Stimulated activated CD8-positive, alpha-beta memory T cell treated with anti-CD3 and anti-CD28 coated beads, Interleukin-7, amount 100 ng/mL, for 1 hour (primary cell): ENCODE measurements at places on chromosomes 1 and 21.

GRCh38 chr1:16392740-16393569, 25.9 kb downstream of the SZRD1 start:
- no peak for DNase-seq

GRCh38 chr1:199272628-199273086, 633.8 kb downstream of the PTPRC start:
- DNase-seq = no peak

DNA sequence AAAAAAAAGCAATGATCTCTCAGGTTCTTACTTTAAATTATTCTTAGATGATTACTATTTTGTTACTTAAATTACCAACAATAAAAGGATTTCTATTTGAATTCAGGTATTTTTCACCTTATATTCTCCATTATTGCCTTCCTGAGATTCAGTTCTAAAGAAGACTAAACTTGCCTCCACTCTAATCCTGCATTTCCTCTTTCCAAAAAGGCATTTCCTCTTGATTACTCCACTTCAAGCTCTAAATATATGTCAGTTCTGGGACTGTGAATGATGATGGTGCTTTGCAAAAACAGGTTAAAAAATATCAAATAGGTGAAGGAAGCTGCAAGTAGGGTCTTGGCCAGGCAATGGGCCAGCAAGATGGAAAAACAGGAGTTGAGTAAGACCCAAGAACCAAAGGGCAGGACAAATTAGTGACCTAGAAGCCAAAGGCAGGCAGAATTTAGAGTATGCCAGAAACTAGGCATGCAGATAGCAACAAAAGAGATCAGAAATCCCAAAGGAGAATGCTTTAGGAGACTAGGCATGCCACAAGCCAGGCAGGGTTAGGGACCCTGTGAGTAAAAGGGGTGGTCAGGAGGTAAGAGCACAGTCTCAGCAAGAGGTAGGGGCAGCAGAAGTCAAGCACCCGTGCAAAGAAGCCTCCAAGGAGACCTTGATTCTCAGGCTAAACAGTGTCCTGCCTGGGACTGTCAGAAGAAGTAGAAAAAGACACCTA, 11.3 kb upstream of the DIPK1A start:
- no peak for DNase-seq

- no peak for DNase-seq
Observed at GRCh38 chr1:76336931-76337371, 262.4 kb downstream of the ST6GALNAC3 start.

DNA sequence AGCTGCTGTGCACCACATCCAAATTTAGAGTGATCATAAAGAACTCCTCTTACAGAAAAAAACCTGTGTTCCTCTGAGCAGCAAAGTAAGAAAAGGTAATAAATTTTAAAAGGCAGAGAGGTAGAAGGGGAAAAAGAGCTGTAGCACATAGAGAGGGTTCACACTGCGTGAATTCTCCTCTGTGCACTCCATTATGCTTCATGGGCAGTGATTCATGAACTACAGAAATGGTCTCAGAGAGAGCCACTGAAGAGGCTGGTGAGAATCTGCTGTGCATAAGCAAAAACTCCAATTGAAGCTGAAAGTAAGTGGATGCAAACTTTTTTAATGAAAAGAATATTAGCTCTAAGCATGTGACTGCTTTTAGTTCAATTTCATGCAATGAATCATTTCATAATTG, 65.0 kb downstream of the CRB1 start:
- no peak for DNase-seq

DNA sequence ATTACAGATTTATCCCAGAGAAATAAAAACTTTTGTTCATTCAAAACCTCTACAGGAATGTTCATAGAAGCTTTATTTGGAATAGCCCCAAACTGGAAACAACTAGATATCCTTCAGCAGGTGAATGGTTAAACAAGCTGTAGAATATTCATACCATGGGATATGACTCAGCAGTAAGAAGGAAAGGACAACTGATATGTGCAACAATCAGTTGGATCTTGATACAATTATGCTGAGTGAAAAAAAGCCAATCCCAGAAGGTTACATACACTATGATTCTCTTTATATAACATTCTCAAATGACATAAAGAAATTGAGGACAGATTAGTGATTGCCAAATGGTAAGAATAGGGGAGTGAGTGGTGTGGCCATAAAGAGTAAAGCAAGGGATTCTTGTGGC, 376.7 kb downstream of the S1PR1 start:
- no peak for DNase-seq

DNA sequence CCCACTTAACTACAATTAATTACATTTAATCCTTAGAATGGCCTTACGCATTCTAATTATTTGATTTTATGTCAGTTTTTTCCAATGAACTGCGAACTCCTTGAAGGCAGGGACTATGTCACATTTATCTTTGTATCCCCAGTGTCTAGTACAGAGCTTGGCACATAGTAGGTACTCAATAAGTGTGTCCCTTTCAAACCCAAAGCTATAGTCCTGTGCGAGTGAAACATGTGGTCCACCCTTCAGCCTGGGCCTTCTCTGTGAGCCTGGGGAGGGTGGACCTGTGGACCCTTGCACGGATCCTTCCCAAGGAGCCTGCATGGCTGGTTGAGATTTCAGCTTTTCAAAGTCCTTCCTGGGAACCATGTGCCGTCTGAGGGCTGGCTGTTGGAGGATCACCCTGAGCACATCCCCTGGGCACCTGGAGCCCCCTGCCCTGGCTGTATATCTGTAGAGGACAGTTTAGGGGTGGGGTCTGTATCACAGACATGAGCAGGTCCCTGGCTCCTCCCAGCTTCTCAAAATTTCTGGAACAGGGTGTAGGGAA, 103.1 kb downstream of the IER5 start:
- no peak for DNase-seq

GRCh38 chr1:118144684-118145083, 40.3 kb downstream of the SPAG17 start:
- DNase-seq = no peak

DNA sequence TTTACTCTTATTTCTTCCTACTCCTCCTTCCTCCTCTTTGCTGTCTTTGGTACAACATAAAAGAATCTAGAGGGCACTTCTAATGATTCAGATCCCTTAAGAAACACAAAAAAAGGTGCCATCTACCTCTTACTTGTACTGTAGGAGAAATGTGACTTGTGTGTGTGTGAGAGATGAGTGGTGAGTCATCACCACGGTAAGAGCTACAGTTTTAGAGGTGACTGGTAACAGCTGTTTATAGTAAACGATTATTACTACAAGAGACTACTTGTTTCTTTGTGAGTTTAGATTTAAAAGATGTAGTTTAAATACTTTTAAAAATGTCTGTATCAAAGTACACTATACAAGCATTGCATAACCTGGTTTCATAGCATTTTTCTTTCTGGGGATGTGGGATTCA, 40.4 kb downstream of the SLC35D1 start:
- DNase-seq = no peak

DNA sequence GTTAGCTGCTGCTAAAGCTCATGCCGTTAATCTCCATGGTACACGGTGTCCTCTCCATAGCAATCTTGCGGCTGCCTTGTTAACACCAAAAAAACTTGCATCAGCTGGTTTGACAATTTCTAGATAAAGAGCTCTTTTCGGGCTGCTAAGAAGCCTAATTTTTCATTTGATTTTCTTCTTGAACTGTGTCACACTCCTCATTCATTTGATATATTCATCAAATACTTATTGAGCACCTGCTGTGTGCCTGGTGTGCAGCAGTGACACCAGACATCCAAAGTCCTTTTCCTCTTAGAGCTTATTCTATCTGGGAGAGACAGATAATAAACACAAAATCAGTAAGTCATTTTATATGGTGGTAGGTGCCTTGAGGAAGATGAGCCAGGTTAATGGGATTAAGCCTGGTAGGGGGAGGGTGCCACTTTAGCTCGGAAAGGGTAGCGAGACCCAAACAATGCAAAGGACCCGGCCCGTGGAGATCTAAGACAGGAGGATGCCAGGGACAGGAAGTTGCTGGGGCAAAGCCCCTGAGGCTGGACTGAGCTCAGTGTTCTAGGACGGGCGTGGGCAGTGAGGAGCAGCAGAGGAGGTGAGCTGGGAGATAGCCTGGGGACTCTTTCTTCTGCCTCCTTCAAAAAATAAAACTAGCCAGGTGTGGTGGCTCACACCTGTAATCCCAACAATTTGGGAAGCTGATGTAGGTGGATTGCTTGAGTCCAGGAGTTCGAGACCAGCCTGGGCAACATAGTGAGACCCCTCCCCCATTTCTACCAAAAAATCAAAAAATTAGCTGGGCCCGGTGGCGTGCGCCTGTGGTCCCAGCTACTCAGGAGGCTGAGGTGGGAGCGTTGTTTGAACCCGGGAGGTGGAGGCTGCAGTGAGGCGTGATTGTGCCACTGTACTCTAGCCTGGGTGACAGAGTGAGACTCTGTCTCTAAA, 50.7 kb upstream of the LGALS8 start:
- no peak for DNase-seq

- DNase-seq = no peak
Observed at GRCh38 chr1:79662596-79662995, 656.1 kb upstream of the ADGRL4 start.

DNA sequence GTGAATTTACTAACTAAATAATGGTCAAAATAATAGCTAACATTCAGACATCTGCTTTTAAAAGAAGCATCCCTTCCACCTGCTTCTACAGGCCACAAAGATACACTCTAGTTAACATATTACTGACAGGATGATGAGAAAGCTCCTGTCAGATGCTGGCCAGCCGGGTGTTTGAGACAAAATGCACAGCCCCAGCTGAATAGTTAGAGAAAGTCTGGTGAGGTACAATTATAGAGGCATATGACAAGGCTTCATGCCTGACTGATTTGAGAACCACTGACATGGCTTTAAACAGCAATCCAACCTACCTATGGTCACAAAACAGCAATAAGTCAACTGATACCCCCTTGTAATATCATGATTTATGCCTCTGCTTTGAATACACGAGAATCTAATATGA, 137.0 kb downstream of the DENND1B start:
- no peak for DNase-seq

GRCh38 chr1:59985911-59986515, 59.4 kb upstream of the CYP2J2 start:
- DNase-seq = no peak

DNA sequence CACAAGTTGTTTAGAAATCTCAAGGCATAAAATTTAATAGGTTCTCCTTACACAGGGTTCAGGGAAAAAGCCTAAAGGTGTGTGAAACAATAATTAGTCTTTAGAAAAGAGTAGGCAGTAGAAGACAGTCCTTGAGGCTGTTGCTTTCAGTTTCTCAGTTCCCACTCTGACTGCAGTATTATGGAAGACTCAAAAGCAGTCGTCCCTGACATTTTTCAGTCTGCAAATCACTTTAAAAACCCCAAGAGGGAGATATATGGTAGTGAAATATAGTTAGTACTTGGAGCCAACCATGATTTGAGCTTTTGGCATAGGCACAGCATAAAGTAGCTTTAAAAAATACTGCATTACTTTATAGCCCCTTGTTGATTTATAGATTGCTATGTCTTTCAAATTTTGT, 299.7 kb downstream of the OLFM3 start:
- no peak for DNase-seq

DNA sequence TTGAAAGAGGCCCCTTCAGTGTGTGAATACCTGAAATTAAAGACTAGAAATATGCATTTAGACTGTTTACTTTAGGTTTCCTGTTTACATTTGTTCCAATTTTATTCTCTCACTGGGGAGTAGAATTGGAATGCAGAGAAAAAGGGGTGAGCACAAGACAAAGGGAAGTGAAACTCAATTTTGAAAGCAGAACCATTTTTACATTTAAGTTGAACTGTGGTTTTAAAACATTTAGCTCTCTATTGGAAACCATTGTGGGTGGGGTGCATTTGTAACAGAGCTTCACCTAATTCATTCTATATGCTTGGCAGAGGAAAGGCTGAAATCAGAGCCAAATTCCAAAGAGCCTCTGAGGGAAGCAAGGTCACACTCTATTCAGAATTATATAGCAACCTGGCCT, 235.3 kb upstream of the C1orf105 start:
- no peak for DNase-seq

DNA sequence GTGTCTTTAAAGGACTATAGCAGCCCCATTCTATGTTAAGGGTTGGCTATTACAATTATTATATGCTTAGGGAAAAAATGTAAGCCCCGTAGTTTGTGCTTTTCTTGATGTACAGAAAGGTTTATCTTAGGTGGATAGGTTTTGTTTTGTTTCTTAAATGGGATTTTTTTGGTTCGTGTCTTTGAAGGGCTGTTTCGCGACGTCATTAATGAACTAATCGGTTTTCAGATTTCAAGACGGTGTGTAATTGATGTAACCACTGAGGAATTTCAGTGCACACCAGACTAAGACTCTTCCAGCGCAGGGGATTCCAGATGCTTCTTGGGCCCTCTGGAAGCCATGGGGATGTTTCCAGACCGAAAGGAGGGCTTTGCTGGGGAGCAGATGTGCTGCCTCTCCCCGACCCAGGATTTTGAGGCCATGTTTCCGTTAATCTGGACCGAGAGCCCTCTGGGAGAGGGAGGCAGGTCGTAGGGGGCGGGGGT, 4.8 kb upstream of the SIM2 start:
- DNase-seq = no peak

- DNase-seq = no peak
Observed at GRCh38 chr21:36337099-36337509, 17.1 kb downstream of the MORC3 start.

- DNase-seq = no peak
Observed at GRCh38 chr1:213852107-213852506, 135.7 kb upstream of the PROX1 start.

- no peak for DNase-seq
Observed at GRCh38 chr1:90881034-90881433, 140.8 kb downstream of the ZNF644 start.

DNA sequence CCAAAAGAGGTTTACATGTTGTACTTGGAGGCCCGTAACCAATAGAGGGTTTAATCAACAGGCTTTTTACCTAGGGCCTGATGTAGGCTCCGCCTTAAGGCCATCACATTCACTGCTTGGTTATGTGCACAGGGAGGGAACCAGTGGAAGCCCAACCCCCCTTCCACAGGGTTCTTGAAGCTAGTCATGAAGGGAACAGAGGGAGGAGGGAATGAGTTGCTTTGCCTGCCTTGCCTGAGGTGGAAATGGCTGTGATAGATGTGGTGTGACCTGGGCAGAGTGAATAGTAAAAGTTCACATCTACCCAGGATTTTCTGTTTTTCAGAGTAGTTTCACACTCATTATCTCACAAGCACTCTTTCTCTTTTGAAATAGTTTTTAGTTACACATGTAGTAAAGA, 215.1 kb downstream of the ST6GALNAC3 start:
- no peak for DNase-seq
